ENCODE measurements at places on chromosomes 5 and 9.

GRCh38 chr5:133321833-133322420, 270.1 kb downstream of the HSPA4 start:
- no peak for DNase-seq

DNA sequence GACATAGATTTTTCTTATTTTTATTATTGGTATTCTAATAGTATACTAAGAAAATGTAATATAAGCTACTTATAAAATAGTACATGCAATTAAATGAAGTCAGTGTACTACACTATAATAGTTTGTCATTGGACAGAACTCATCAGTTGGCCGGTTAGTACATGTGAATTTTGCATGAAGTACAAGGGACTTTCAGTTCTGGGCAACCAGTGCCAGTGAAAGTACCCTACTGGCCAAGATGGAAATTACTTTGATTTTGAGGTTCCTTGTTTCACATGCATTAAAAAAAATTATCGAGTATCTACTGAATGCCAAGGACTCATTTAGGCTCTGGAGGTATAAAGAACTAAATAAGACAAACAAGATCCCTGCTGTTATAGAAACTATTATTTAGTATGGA, 213.4 kb upstream of the ELL2 start:
- no peak for DNase-seq

- DNase-seq: peak; percentile 19
These were observed 316.6 kb upstream of the RIOK2 start for GRCh38 chr5:97499605-97500004.

GRCh38 chr5:78638973-78639669, 9.5 kb downstream of the LHFPL2 start:
- no peak for DNase-seq

DNA sequence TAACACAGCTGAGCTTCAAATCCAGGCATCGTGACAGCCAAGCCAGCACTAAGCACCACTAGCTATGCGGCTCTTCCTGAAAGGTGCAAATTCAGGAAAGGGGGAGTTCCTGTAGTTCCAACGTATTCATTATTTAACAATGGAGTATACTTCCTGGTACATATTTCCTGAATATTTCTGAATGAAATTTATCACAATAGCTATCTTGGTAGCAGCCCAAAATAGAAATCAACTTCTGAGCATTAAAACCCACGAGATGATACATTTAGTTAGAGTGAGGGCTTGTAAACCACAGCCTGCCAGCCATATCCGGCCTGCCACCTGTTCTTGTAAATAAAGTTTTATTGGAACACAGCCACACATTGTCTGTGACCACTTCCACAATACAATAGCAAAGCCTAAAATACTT, 109.7 kb upstream of the RETREG1 start:
- peak; percentile 32 for DNase-seq

DNA sequence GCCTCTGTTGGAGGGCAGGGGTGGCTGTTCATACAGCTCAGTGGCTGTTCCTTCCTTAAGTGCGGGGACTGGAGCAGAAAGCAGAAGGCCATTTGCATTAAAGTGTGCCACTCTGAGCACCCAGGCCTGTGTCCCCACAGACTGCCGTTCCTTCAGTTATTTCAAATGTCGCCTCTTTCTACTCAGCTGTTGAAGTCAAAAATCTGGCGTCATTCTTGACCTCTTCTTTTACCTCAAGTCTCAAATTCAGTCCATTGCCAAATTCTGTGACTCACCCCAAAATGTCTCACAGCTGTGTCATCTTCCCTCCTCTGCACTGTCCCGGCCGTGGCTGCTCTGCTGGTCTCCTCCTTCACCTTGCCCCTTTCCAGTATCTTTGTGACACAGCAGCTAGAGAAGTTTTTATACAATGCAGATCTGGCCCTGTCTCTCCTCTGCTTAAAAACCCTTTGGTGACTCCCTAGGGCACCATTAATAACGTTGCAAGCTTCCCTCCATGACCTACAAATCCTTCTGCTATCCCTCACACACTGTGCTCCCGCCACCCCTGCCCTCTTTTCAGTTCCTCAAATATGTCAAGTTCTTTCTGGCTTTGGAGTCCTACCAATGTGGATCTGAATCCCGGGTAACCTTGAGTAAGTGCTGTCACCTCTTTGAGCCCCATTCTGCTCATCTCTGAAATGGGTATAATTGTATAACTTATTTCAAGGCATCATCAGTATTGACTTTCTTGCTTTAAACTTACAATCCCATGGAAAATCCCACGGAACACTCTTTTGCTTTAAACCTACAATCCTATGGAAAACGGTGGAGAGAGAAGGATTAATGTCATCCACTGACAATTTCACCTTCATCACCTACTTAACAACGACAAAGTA, 98.3 kb upstream of the BOD1 start:
- no peak for DNase-seq

DNA sequence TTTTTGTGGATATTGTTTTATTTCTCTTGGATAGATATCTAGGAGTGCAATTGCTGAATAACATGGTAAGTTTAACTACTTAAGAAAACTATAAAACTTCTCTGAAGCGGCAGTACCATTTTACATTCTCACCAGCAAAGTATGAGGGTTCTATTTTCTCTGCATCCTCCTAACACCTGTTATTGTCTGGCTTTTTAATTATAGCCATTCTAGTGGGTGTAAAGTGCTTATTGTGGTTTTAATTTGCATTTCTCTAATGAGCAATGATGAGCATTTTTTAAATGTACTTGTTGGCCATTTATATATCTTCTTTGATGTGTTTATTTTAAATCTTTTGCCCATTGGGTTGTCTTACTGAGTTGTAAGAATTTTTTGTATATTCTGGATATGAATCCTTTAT, 28.7 kb downstream of the SMIM32 start:
- DNase-seq: no peak

- no peak for DNase-seq
These were observed 2.8 kb downstream of the TRAF1 start for GRCh38 chr9:120923620-120924328.

- DNase-seq: peak; percentile 15
These were observed 7.8 kb upstream of the MRNIP start for GRCh38 chr5:179866241-179867078.

DNA sequence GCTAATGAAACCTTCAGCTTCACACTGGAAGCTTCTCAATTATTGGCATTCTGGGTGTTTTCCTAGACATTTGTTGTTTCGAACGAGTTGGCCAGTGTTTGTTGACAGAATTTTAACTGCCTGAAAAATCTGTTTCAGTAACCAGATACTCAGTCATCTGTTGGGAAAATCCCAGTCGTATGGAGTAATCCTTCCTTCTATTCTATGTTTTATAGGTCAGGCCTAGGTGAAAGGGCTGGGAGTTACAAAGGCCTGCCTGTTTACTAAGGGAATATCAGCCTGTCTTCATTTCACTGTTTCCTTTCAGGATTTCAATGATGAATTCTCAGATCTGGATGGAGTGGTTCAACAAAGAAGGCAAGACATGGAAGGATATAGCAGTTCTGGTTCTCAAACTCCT, 59.9 kb downstream of the GRAMD2B start:
- no peak for DNase-seq

GRCh38 chr9:68919661-68920060, 94.3 kb downstream of the PRKACG start:
- no peak for DNase-seq

GRCh38 chr5:174189654-174190541, 144.4 kb downstream of the NSG2 start:
- peak; percentile 70 for DNase-seq

DNA sequence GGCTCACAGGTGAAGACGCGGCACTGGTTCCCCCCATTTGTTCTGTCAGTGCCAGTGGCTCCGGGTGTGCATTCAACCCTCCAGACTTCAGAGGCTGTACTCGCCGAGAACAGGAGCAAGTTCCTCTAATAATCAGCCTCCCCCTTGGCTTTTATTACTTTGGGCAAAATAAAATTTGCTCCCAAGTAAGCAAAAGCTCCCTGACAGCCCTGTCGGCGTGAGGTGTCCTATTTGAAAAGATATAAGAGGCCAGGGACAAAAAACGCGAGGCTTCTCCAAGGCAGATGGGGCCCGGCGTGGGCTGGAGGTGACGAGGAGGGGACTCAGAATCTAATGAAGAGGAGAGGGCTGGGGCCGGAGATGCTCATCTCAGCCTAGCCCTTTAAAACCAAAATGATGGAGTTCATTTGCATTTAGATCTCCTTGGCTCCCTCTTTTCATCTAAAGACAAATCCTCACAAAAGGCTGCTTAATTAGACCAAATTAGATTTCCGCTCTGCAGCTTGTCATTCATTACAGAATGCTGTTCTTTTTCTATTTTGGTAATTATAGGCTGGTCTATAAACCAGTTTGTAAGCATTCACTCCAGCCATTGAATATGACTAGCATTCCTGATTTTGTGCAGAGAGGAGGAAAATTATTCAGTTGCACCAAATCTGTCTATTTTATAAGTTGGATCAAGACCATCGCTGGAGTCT, 68.5 kb downstream of the CFAP77 start:
- no peak for DNase-seq

GRCh38 chr5:121758615-121759014, 93.1 kb upstream of the FTMT start:
- no peak for DNase-seq

- DNase-seq: no peak
These were observed 137.9 kb upstream of the BASP1 start for GRCh38 chr5:17079562-17079961.

- no peak for DNase-seq
These were observed 324.9 kb downstream of the NPR3 start for GRCh38 chr5:33035851-33036527.

DNA sequence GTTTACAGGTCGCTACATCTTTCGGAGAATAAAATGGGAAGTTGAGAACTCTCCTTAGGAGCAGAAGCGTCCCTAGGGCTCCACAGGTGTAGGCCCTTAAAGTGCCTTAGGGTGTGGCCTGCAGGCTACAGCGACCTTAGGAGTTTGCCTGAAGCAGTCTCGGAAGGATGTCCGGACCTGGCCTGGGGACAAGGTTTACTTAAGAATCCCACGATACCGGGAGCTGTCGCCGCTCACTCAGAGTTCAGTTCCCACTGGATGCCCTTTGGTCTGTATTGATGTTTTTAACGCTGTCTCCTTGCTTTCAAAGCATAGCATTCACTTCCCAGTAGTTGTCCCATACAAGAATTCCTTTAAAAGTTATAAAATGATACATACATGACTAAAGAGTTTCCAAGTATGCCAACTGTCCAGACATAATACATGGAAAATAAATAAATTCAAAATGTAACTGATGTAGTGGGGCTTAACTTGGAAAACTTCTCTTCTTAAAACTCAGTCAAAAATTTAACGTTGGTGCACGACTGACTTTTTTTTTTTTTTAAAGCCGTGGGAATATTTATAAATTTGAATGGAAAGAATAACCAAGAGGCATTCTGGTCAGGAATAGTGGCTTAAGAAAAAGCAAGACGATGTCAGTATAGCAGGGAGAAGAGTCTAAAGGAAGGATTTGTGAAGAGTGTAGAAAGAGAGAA, 848 bp downstream of the RAD50 start:
- peak; percentile 37 for DNase-seq

DNA sequence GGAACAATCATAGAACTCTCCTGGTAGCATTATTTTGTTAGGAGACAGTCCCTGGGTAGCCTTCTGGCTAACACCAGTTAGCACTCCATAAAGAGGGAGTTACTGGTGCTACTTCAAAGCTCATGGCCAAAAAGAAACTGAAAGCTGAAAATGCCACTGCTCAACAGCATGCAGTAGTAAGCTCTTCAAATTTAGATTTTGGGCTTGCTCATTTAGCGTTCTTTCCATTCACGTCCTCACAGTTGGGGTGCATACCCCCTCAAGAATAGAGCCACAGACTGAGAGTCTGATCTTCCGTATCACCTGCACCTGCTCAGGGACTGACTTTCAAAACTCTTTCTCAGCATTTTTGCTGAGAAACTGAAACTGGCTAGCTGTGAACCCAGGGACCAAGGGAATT, 24.7 kb downstream of the NTRK2 start:
- DNase-seq: no peak

GRCh38 chr5:67248703-67249589, 52.3 kb upstream of the CD180 start:
- DNase-seq: no peak

DNA sequence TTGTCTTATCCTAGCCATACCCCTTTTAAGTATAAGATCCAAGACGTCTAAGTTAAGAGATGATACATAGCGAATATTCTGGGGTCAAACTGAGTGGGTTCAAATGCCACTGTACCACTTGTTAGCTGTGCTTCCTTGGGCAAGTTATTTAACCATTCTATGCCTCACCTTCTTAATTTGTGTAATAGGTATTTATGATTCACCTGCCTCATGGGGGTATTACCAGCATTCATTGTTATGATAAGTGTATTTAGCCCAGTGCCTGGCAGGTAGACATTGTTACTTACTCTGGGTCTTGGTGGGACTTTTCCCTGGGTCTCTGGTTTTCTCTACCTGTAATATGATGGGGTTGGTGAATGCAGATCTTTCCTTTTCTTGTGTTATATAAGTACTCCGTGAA, 3.8 kb downstream of the LARP1 start:
- DNase-seq: no peak

DNA sequence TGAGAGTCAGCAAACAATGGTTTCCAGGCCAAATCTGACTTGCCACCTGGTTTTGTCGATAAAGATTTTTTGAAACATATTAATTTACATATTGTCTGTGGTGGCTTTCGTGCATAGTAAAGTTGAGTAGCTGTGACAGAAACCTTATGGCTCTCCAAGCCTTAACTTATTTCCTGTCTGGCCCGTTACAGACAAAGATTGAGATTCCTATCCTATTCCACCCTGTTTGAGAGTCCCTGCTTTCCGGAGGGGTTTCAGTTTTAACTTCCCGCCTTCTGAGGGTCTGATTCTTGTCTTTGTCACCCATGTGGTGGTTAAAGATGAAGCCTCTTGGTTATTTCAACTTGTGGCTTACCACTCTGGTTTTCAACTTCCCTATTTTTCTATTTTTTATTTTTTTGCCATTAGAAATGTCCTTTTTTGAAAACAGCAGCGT, 11.4 kb downstream of the OTULIN start:
- DNase-seq: no peak

DNA sequence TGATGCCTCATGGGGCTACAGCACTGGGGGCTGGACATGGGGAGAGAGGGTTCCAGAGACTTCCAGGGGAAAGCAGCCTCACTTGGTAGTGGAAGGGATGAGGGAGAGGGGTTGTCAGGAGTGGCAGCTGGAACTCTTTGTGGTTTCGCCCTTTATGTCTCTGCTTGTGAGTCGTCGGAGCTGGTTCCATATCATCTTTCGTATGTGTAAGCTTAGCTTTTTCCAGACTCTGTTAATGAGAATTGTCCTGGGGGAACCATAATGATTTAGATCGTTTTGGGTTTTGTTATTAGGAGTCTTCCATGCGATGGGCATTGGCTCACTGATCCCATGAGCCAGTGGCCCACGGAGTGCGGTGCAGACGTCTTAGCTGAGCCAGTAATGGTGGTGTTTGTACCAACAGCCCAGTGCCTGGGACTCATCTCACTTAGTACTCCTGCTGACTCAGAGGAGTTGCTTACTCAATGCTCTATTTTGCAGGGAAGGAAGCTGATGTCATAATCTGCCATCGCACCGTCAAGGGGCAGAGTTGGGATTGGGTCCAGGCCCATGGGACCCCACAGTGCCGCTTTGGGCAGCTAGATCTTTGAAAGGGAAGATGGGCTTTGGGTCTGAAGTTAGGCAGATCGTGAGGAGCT, 48.5 kb downstream of the NEK6 start:
- DNase-seq: no peak

GRCh38 chr5:107396351-107396690, 274.4 kb downstream of the EFNA5 start:
- DNase-seq: no peak
